ENCODE measurements at places on chromosomes 1 and 21. TPM values are rescaled to one million over a fixed set of nuclear protein-coding genes. Genes with fewer than 3 reads are reported as not detected.

DNA sequence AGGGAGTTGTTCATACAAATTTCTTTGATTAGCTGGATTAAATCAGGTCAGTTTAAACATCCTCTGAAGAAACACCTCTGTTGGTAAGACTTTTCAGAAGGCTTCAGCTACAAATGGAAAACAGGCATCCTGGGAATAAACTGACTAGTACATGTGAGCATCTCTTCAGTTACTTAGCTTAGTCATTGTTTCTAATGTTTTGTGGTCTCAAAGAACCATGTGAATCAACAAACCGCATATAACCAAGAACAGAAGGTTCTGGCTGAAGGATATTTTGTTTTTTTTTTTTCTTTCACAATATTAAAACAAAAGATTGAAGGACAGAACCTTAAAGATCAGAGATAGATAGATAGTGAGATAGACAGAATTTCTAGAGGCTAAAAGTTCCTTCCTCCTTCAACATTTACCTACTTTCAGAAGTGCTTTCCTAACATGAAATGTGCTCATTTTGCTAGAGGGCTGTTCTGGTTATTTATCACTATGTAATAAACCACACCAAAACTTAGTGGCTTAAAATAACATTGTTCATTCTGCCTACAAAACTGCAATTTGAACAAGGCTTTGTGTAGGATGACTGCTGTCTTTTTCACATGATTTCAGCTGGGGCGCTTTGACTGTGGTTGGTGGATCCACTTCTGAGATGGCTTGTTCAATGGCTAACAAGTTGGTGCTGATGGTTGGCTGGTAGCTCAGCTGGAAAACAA, 119.8 kb upstream of the PTGFR start:
- no peak for DNase-seq
- no peaks in the 10 kb centered on the region for H3K27me3 ChIP-seq
- H3K27ac ChIP-seq, result no peak overlapping the region
- H3K4me1 ChIP-seq, result no peaks in the 10 kb centered on the region

GRCh38 chr1:155078469-155079209, at the start of gene EFNA3:
Gene EFNA3, plus strand, starts transcription at chr1:155078837. Its CDS starts 105 bp downstream, at chr1:155078942.
- DNase-seq, result peak; percentile 77
- H3K27ac ChIP-seq, result no peak within 1 kb of the TSS
- H3K4me3 ChIP-seq, result peak within 1 kb of the TSS; percentile 68
- no peaks in the 10 kb centered on the region for H3K36me3 ChIP-seq
- peaks cover 53% of the 10 kb centered on the region for H3K4me1 ChIP-seq
- peaks cover 50% of the 10 kb centered on the region for H3K27me3 ChIP-seq

DNA sequence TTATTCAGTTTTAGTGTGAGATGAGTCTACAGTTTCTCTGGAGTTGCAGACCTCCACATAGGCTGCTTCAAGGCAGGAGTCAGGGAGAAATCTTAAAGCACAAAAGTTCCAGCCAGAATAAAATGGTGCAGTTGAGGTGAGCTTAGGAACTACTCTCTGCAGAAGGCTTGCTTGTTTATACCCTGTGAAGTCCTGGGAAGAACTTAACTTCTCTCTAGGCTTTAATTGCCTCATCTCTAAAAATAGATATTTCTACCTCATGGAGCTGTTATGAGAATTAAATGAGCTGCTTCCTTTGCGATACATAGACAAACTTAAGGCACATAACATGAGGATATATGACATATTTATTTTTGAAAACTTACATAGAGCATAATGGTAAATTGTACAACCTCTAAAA, 286.2 kb downstream of the GPATCH2 start:
- H3K27me3 ChIP-seq, result no peaks in the 10 kb centered on the region
- H3K4me3 ChIP-seq, result no peak overlapping the region
- no peaks in the 10 kb centered on the region for H3K36me3 ChIP-seq
- H3K4me1 ChIP-seq, result no peaks in the 10 kb centered on the region
- DNase-seq, result no peak

- H3K4me3 ChIP-seq, result no peak overlapping the region
- H3K27me3 ChIP-seq, result no peaks in the 10 kb centered on the region
- no peak for DNase-seq
- H3K36me3 ChIP-seq, result no peaks in the 10 kb centered on the region
- H3K4me1 ChIP-seq, result peaks cover 22% of the 10 kb centered on the region
Observed at GRCh38 chr21:29235714-29236197, 63.0 kb upstream of the BACH1 start.

DNA sequence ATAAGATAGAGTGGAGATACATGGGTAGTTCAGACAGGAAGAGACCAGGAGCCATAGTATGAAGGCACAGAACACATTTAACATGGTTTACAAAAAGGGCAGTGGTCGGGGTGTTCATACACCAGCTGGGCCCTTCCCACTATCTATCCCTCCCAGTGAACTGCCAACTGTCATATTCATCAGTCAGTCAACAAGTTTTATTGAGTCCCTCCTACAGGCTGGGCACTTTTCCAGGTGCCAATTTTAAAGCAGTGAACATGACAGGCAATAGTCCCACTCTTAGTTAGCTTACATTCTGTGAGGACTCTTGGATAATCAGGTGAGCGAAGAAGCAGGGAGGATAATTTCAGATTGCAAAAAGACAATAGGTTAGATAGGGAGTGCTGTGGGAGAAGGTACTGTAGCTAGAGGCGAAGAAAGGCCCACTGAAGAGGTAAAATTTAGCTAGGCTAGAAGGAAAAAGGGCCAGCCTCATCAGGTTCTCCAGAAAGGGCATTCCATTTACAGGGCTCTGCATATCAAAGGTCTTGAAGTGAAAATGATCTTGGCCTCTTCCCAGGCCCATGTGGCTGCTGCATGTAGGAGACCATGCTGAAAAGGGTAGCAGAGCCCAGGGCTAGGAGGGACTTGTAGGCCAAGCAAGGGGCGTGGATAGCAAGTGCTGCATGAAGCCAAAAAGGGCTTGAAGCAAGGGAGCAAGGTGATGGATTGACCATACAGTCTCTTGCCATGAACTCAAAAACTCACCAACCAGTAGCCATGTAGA, 274.7 kb upstream of the SNX7 start:
- no peaks in the 10 kb centered on the region for H3K4me1 ChIP-seq
- no peaks in the 10 kb centered on the region for H3K27me3 ChIP-seq
- no peaks in the 10 kb centered on the region for H3K36me3 ChIP-seq
- H3K4me3 ChIP-seq, result no peak overlapping the region
- no peak overlapping the region for H3K27ac ChIP-seq
- no peak for DNase-seq

DNA sequence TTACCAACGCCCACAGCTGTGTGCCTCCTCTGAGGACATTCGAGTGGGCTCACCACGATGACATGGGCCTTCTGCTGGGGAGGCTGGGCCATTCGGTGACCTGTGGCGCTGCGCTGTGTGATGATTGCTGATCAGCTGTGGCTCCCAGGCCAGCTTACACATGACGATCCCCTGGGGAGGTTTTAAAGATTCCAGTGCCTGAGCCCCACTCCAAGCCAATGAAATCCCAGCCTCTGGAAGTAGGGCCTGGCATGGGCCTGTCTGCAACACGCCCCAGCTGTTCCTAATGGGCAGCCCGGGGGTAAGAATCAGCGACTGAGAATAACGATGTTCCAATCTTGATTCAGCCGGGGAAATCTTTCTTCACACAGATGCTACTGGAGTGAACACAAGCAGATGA, 153.7 kb downstream of the KCNJ6 start:
- H3K27me3 ChIP-seq, result no peaks in the 10 kb centered on the region
- no peak overlapping the region for H3K27ac ChIP-seq
- H3K36me3 ChIP-seq, result no peaks in the 10 kb centered on the region
- no peak overlapping the region for H3K4me3 ChIP-seq

DNA sequence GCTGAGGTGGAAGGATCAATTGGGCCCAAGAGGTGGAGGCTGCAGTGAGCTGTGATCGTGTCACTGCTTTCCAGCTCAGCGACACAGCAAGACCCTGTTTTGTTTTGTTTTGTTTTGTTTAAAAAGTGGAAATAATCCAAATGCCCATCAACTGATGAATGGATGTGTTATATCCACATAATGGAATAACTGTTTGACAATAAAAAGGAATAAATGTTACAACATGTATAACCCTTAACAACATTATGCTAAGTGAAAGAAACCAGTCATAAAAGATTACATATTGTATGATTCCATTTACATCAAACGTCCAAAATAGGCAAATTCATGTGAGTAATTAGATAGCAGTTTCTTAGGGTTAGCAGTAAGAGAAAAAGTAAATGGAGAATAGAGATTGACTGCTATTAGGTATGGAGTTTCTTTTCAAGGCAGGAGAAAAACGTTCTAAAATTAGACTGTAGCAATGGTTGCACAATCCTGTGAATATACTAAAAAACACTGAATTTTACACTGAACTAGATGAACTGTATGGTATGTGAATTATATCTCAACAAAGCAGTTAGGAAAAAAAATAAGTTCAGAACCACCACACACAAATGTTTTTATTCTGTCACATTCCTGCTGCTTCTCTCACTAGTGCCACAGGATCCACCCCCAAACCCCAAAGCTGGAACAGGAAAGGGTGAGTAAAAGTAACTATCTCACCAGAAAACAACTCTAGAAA, 15.7 kb downstream of the FOXJ3 start:
- H3K4me3 ChIP-seq, result peak overlapping the region; percentile 29
- H3K36me3 ChIP-seq, result no peaks in the 10 kb centered on the region
- DNase-seq, result no peak
- peak overlapping the region; percentile 80 for H3K27ac ChIP-seq

- H3K27me3 ChIP-seq, result no peaks in the 10 kb centered on the region
- peaks cover 29% of the 10 kb centered on the region for H3K4me1 ChIP-seq
- H3K36me3 ChIP-seq, result peaks cover 12% of the 10 kb centered on the region
- H3K4me3 ChIP-seq, result no peak overlapping the region
Observed at GRCh38 chr21:26055010-26055409, 115.6 kb downstream of the APP start.

- peaks cover 7% of the 10 kb centered on the region for H3K4me1 ChIP-seq
- no peaks in the 10 kb centered on the region for H3K36me3 ChIP-seq
- H3K27me3 ChIP-seq, result peaks cover 10% of the 10 kb centered on the region
Observed at GRCh38 chr1:24201941-24202440, 14.9 kb upstream of the IFNLR1 start.

DNA sequence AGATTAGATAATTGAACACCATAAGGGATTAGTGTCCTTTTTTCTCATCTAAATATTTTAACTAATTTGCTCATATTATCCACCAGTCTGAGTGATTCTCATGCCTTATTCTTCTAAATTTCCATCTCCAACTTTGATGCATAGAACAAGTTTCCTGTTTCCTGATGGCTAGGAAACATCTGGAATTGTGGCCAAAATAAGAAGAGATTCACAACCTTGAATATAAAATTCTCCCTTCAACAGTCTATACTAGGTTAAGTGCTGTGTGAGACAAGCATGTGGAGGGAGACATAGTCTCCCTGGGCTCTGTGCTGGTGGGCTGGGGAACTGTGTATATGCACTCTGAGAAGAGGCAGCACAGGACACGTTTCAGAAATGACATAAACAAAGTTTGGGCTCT, 21.6 kb upstream of the ROR1 start:
- no peaks in the 10 kb centered on the region for H3K36me3 ChIP-seq
- DNase-seq, result no peak
- peaks cover 11% of the 10 kb centered on the region for H3K4me1 ChIP-seq
- H3K27me3 ChIP-seq, result no peaks in the 10 kb centered on the region
- H3K4me3 ChIP-seq, result no peak overlapping the region

DNA sequence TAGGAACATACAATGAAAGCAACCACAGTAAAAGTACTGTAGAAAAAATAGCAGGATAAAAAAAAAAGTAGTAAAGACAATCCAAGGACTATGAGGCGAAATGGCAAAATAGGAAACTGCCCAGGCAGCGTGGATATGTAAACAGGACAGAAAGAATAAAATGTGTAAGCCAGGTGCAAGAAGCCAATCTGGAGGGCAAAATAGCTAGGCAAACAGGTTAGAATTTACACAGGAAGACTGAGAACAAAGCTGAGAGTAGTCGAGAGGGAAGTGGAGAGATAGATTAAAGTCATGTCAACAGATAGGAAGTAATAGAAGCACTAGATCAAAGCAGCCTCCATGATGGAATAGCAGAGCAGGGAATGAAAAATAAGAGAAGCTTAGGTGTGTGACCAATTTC, 124.2 kb upstream of the B3GALT2 start:
- H3K36me3 ChIP-seq, result no peaks in the 10 kb centered on the region
- no peak overlapping the region for H3K27ac ChIP-seq
- H3K4me3 ChIP-seq, result no peak overlapping the region
- no peaks in the 10 kb centered on the region for H3K4me1 ChIP-seq
- no peaks in the 10 kb centered on the region for H3K27me3 ChIP-seq

- H3K4me1 ChIP-seq, result peaks cover 21% of the 10 kb centered on the region
- H3K36me3 ChIP-seq, result peaks cover 15% of the 10 kb centered on the region
- H3K27me3 ChIP-seq, result no peaks in the 10 kb centered on the region
- peak; percentile 69 for DNase-seq
- peak overlapping the region; percentile 70 for H3K27ac ChIP-seq
- H3K4me3 ChIP-seq, result no peak overlapping the region
Observed at GRCh38 chr1:246782120-246782900, 58.1 kb downstream of the SCCPDH start.

- H3K36me3 ChIP-seq, result no peaks in the 10 kb centered on the region
- DNase-seq, result no peak
- no peak overlapping the region for H3K27ac ChIP-seq
- H3K27me3 ChIP-seq, result no peaks in the 10 kb centered on the region
Observed at GRCh38 chr21:17003258-17003615, 509.6 kb upstream of the CXADR start.

DNA sequence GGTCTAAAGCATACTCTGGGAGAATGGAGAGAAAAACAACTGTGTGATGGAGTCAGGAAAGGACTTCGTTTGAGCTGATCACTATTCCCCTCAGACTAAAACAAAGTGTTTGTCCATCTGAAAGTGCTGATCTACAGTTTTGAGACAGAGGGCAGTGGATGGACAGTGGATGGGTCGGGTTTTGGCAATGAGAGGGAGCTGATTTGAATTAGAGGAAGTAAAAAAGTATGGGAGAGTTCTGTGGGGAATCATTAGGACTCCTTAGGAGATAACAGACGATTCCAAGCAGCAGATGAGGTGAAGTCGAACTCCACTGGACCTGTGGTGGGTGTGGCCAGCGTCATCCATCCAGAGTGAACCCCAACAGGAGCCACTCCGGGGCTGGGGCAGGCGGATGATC, 62.3 kb downstream of the PTGS2 start:
- no peak for DNase-seq
- H3K4me1 ChIP-seq, result peaks cover 6% of the 10 kb centered on the region
- H3K4me3 ChIP-seq, result peak overlapping the region; percentile 48
- H3K36me3 ChIP-seq, result no peaks in the 10 kb centered on the region

DNA sequence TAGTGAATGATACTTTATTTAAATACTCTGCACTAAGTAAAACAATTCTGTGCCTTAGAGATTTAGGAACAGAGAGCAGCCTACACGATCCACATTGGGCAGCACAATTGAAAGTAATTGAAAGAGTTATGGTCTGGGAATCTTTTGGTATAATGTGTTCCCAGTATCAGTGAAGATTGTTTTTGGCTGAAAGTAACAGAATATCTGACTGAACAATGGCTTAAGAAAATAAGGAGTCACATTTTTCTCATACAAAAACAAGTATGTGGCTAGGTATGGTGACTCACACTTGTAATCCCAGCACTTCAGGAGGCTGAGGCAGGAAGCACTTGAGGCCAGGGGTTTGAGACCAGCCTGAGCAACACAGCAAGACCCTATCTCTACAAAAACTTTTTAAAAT, 306.2 kb downstream of the NFIA start:
- no peaks in the 10 kb centered on the region for H3K27me3 ChIP-seq
- H3K4me3 ChIP-seq, result no peak overlapping the region
- H3K4me1 ChIP-seq, result peaks cover 23% of the 10 kb centered on the region
- H3K36me3 ChIP-seq, result peaks cover 44% of the 10 kb centered on the region
- no peak for DNase-seq

RHD gene
- not detected for total RNA-seq

HES2 gene
- total RNA-seq, result not detected

ADAMTS4 gene
- 14.1 TPM for total RNA-seq

VHLL gene
- not detected for total RNA-seq

OLFML2B gene
- 3.4 TPM for total RNA-seq

ZFP69B gene
- total RNA-seq, result 1.1 TPM

DNASE2B gene
- total RNA-seq, result not detected

COA7 gene
- 18.5 TPM for total RNA-seq
